Stimulated activated CD8-positive, alpha-beta memory T cell treated with anti-CD3 and anti-CD28 coated beads, Interleukin-15, amount 100 ng/mL, for 4 hours (primary cell): ENCODE measurements at places on chromosomes 2 and 18.

DNA sequence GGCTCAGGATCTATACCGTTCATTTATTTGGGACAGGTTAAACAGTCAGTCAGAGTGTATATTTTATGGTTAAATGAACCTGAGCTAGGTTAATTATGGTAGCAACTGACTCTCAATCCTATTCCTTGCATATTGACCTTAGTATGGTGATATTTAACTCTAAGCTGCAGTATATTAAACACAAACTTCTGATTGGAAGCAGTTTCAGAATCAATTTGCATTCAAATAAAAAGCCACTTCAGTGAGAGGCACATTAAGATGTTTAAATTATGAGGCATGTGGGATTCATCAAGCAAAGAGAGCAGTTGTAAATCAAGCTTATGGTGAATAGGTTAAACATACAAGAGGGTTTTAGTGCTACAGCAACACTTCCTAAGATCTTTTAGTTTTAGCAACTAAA is 40.4 kb downstream of the FRZB start:
- DNase-seq, result no peak

GRCh38 chr2:43368483-43369385 is 142.3 kb upstream of the ZFP36L2 start:
- no peak for DNase-seq

DNA sequence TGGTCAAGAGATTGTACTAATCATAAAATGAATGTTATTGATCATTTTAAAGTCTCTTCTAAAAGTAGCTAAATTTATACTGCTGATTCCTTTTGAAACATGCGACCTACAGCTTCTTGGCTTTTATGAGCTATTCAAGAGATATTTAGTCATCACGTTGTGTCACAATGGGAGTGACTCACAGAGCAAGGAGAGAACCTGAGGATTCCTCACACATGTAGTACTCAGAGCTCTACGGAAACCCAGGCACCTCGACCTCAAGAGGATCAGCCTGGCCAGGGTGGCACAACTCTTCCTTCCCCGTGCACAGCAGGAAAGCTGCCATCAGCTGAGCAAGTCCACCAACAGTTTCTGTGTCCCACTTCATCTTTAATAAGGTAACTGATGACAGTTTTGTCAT is at the start of gene DHRS9:
TSS of gene DHRS9 (plus strand) at position 223 of the 400 bp plus-strand sequence. CDS start 12,019 bp downstream, outside the sequence.
- no peak for DNase-seq

DNA sequence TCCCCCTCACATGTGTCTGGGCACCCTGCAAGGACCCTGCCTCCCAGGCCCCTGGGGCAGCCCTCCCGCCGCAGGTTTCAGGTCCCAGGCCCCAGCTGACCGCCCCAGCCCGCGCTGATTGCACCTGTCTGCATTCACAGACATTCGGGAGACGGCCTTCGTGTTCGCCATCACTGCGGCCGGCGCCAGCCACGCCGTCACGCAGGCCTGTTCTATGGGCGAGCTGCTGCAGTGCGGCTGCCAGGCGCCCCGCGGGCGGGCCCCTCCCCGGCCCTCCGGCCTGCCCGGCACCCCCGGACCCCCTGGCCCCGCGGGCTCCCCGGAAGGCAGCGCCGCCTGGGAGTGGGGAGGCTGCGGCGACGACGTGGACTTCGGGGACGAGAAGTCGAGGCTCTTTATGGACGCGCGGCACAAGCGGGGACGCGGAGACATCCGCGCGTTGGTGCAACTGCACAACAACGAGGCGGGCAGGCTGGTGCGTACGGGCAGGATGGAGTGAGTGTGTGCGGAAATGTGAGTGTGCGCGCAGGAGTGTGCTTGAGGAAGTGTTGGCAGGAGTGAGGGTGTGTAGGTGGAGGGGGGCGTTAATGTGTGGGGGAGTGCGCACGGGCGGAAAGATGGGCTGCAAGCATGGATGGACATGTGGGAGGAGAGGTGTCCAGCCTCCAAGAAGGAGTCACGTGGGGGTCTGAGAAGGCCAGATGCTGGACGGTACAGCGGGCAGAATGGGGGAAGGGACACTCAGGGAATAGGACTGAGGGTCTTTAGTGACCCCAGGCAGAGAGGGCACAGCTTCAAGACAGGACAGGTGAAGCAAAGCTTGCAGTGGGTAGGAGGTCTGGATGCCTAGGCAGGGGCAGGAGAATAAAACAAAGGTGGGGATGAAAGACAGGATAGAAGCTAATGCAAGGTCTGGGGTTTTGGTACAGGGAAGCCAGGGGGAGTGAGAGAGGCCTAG is 9.0 kb upstream of the WNT10A start:
- DNase-seq, result no peak

GRCh38 chr2:12619975-12620374 is 96.8 kb upstream of the TRIB2 start:
- no peak for DNase-seq

- DNase-seq, result no peak
Measured at GRCh38 chr2:195646424-195646823, 10.6 kb upstream of the SLC39A10 start.

- no peak for DNase-seq
Measured at GRCh38 chr18:37487400-37487867, 78.2 kb downstream of the CELF4 start.

DNA sequence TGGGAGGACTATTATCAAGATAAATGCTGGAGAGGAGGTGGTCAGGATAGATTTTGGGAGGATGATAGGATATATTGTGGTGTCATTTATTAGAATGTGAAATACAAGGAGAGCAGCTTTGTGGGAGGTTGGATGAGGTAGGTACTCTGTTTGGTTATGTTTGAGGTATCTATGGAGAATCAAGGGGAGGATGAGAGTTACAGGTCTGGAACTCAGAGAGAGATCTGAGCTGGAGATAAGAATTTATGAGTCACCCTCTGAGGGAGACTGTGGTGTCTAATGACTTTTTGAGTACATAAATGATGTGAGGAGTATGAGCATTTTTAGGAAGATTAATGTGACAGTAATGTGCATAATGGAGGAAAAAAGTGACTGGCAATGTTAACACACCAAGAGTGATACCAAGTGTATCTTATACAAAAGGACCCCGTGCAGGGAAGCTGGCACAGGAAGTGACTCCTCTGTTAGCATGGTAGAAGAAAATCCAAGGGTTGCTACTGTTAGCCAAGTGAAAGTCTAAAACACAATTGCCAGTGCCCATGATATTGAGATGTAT is 48.2 kb downstream of the CRIM1 start:
- no peak for DNase-seq

- no peak for DNase-seq
Measured at GRCh38 chr2:99615247-99615771, 125.5 kb upstream of the REV1 start.
